ENCODE measurements at places on chromosomes 7 and 10.

GRCh38 chr10:14906765-14907164 lies 28.1 kb downstream of the SUV39H2 start:
- no peak for DNase-seq

GRCh38 chr10:22222236-22223190 lies 4.7 kb upstream of the EBLN1 start:
- DNase-seq: no peak

- DNase-seq: peak; percentile 15
These were observed 219.7 kb upstream of the ADARB2 start for GRCh38 chr10:1957057-1957456.

DNA sequence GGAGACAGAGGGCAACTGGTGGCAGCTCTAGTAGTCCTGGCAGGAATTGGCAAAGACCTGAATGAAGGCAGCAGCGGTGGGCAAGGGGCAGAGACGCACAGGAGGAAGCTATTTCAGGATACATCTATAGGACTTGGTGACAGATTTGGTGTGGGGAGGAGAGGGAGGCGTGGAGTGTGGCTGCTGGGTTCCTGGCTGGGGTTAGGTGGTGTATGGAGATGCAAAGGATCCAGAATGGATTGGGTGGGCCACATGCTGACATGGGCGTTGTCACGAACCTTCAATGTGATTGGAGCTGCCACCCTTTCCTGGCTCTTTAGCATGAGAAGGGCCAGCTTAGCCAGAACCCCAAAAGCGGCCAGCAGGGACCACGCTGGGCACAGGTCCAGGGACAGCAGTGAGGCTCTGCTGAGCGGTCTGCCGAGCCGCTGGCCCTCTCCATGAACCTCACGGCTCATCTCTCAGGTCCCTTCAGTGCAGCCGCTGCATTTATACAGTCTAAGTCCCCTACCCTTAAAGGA lies 10.2 kb upstream of the ADCY1 start:
- DNase-seq: no peak

DNA sequence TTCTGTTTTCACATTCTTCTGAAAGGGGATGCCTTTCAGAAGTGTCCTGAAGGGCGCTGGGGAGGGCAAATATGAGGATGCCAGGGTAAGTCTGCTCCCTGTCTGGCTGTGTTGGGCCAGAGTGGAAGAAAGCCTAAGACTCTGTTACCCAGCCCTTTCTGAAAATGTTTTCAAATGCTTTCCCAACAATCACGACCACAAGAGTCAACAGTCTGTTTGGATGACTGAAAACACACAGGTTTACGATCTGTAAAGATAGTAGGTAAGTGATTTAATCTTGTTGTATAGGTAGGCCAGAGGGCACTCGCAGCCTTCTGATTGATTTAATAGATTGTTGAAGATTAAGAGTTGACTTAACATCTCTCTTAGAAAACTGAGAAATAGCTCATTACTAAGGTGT lies 13.2 kb downstream of the SGPL1 start:
- DNase-seq: no peak

GRCh38 chr10:126475074-126475691 lies 86.9 kb upstream of the ADAM12 start:
- no peak for DNase-seq

- DNase-seq: no peak
These were observed 21.8 kb downstream of the BBIP1 start for GRCh38 chr10:110897184-110897583.

- DNase-seq: no peak
These were observed 199.4 kb downstream of the USP6NL start for GRCh38 chr10:11411926-11412545.

- DNase-seq: no peak
These were observed 40.1 kb downstream of the SLC29A4 start for GRCh38 chr7:5322621-5323410.

DNA sequence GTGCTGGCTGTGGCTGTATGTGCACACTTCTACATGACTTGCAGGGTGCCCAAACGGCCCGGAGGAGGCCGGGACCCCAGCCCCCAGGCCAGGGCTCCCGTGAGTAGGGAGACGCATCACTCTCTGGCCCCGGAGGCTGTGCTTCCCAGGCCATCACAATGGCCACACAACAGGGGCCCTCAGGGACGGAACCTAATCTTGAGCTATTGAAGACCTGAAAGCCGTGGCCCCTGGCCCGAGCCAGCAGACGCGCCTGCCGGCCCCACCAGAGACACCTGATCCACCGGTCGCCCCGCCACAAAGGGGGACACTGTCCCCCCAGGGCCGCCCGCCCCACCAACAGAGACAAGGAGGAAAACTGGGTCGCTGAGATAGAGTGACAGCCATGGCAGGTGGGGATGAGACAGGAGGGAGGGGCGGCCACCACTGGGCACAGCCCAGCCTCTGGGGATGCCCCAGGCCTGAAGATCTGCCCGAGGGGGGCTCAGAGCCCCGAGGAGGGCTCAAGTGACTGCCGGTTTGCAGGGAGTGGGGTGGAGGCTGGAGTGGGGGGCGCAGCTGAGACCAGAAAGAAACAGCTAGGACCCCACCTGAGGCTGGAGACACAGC lies 10.2 kb upstream of the LFNG start:
- DNase-seq: no peak

DNA sequence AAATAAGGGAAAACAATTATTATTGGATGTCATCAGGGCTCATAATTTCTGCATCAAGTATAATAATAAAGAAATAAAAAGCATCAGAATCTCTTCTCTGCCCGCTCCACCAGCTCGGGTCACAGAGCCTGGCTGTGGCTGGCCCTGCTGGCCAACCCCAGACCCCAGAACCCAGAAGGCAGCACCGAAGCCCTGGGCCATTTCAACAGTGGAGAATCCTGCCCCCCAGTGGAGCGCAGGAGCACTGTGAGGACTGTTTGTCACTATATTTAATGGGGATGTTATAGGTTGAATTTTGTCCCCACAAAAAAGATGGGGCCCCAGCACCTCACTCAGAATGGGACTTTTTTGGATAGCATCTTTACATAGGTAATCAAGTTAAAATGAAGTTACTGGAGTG lies 27.3 kb downstream of the DENND11 start:
- no peak for DNase-seq

Data from NCI-H460 (cell line).